ENCODE measurements at places on chromosomes 12 and 14.

GRCh38 chr14:76761960-76762410 lies 717 bp downstream of the VASH1 start:
- no peak for DNase-seq

GRCh38 chr14:57008534-57008933 lies 198.3 kb upstream of the OTX2 start:
- DNase-seq, result no peak

GRCh38 chr12:31440586-31440985 lies 114.6 kb upstream of the SINHCAF start:
- no peak for DNase-seq

DNA sequence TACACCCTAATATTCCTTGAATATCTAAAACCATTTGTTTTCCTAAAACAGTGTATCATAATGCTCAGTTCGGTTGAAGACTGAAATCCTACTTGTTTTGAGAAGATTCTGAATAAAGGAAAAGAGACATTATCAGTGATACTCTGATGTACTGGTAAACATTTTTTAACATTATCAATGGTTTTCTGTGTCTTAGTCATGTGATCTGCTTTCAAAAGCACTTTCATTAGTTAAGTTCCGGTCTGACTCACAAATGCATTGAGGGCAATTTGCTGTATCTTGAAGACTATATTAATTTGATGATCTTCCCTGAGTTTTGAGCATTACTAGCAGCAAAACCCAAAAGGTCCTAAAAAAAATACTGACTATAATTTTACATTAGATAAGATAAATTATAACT lies 145.6 kb downstream of the PRKD1 start:
- no peak for DNase-seq

DNA sequence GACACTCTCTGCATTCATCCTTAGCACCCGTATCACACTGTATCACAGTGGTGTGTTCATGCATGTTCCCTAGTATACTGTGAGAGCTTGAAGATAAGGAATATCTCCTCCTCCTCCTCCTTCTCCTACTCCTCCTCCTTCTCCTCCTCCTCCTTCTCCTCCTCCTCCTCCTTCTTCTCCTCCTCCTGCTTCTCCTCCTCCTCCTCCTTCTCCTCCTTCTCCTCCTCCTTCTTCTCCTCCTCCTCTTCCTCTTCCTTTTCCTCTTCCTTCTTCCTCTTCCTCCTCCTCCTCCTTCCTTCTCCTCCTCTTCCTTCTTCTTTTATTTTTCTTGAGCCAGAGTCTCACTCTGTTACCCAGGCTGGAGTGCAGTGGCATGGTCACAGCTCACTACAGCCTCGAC lies 27.1 kb downstream of the DAO start:
- no peak for DNase-seq

- no peak for DNase-seq
Observed at GRCh38 chr12:132384916-132385774, 55.8 kb upstream of the GALNT9 start.

GRCh38 chr12:98439471-98439951 lies 75.9 kb upstream of the TMPO start:
- no peak for DNase-seq

DNA sequence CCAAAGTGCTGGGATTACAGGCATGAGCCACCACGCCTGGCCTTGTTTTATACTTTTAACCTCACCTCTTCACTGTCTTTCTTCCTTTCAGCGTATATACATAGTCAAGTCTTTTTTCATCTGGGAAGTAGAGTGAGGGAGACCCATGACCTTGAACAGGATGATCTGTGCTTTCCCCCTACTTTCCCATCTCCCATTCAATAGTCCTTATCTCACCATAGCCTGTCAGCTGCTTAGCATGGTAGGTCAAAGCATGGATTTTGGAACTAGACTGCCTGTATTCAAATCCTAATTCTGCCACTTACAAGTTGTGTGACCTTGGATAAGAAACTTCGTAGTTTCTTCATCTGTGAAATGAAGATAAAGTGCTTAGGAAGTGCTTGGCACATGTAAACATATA lies 96.4 kb upstream of the MON2 start:
- DNase-seq, result no peak

DNA sequence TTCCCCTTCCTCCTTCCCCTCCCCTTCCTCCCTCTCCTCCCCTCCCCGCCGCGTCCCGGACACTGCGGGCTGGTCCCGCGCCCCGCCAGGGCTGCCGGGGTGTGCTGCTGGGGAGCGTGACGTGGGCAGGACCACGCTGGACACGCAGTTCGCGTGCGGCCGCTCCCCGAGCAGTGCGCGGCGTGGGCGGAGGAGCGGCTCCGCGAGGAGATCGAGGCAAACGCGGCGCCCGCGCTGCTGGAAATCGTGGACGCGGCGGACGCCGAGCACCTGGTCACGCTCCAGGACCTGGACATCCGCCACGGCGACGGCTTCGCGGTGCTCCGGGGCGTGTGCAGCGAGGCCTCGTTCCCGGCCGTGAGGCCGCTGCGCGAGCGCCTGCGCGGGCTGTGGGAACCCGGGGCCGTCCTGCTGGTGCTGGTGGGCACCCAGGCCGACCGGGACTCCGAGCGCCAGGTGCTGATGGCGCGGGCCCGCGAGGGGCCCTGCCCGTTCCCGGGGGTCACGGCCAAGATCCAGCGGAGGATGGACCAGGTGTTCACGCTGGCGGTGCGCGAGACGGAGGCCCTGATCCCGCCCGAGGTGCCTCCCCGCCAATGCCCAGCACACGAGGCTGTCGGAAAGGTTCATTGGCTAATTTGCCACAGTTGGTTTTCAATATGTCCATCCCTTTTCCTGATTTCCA lies 84.3 kb downstream of the TNFAIP2 start:
- DNase-seq, result no peak

DNA sequence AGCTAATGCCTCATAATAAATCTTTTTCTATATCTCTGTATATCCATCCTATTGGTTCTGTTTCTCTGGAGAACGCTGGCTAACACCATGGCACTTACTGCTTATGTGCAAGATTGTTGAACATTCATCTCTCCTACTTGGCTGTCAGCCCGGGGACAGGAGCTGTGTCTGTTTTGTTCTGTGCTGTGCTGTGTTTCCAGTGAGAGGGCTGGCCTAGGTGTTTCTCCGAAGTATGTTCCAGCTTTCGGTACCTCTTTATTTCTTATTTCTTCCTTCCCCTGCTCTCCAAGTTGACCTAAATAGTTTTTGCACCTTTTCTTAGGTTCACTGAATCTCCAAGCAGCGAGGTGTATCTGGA lies 18.8 kb upstream of the NR4A1 start:
- no peak for DNase-seq

- DNase-seq, result no peak
Observed at GRCh38 chr12:108980831-108981618, 39.8 kb downstream of the SVOP start.

- no peak for DNase-seq
Observed at GRCh38 chr14:66900719-66901118, 288.5 kb upstream of the GARIN2 start.

DNA sequence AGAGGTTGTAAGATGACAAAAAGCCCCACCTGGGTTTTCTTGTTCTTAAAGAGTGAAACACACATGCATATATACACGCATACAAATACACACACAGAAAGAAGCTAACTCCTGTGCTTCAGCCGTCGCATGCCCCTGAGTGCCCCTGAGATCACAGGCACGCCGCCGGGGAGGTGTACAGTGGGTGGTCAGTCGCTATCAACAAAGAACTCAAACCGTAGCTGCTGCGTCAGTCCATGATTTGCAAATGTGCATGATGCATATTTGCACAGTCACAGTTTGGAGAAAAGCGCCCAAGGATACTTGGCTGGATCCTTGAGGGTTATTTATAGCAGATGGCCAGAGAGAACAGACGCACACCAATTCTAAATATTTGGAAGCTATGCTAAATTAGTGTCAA lies 206.9 kb downstream of the TMEM132D start:
- no peak for DNase-seq

GRCh38 chr14:29311983-29312382 lies 545.4 kb downstream of the FOXG1 start:
- no peak for DNase-seq

- no peak for DNase-seq
Observed at GRCh38 chr12:72035625-72036024, 97.0 kb downstream of the TPH2 start.

DNA sequence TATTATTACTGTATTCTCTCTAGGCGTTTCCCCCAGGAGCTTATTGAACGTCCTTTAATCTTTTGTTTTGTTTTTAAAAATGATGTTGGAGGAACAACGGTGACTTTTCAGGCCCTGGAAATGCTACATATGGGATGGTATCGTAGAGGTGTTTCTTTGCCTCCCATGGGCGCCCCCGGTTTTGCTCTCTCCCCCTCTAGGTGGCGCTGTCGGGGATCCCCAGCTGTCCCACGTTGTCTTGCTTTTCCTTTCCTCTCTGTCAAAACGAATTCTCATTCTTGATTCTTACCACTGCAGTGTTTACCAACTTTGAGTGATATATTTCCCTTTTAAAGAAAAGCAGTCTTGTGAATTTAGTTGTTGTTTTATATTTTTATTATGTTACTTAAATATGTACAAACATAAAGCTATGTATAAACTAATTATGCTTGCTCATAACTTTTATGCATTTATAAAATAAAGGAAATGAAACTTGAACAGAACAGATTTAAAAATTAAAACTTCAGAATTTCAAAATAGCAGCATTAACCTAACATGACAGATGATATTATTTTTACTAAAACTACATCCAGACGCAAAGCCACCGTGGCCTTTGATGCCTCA lies 171.9 kb downstream of the RGS6 start:
- no peak for DNase-seq

DNA sequence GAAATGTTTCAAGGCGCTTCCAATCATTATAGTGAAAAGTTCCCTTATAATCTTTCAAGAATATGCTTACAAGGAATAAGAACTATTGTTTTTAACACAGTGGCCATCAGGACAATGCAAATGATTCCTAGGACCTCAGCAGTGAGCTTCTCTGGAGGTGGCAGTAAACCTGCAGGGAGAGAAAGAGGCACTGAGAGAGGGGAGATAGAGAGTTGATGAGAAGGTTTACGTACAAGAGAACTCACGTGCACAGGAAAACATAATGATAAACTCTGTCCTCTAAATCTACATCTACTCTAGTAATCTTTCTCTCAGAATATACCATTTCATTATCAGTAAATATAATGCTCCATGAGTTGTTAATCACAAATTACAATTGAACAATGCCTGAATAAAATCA lies 715 bp downstream of the KLRC4 start:
- no peak for DNase-seq

- DNase-seq, result no peak
Observed at GRCh38 chr12:66164349-66164821, 5.4 kb downstream of the TMBIM4 start.

DNA sequence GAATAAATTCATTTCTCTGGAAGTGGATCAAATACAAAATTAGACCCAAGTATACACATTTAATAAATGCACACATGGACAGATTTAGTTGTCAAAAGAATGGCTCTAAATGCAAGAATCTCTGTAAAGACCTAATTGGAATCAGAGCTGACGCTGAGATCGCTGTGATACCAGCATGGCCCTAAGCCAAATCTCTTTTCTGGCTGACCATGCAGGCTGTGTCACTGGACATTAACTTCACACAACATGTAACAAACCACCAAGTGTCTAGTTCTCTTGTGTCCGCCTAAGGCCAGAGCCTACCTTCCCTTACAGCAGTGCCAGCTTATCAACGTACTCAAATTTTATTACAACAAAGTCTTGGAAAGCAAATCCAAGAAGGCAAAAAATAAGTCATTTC lies 127.5 kb downstream of the MED13L start:
- DNase-seq, result no peak

DNA sequence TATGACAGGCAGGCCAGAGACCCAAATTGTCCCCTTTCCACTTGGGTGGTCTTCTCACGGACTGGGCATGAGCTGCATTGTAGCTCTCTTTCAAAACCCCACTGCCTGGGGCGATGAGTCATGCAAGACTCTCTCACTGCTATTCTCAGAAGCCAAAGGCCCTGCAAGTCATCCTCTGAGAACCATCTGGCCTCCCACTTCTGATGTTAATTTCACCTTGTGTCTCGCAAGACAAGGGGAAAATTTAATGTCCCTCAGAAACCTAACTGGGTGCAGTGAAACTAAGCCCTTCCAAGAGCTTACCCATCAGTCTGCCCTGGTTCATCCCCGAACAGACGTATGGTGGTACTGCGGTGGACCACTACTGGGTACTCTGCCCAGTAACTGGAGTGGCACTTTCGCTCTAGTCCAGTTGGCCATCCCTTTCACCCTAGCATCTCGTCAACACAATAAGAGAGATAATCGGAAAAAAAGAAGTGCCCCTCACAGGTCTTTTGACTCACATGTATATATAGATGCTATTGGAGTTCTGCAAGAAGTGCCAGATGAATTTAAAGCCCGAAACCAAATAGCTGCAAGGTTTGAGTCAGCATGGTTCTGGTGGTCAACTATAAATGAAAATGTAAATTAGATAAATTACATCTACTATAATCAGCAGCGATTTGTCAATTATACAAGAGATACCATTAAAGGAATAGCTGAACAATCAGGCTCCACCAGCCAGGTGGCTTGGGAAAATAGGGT lies 31.3 kb upstream of the LALBA start:
- DNase-seq, result no peak

- no peak for DNase-seq
Observed at GRCh38 chr12:109655578-109655977, 58.0 kb upstream of the FAM222A start.

DNA sequence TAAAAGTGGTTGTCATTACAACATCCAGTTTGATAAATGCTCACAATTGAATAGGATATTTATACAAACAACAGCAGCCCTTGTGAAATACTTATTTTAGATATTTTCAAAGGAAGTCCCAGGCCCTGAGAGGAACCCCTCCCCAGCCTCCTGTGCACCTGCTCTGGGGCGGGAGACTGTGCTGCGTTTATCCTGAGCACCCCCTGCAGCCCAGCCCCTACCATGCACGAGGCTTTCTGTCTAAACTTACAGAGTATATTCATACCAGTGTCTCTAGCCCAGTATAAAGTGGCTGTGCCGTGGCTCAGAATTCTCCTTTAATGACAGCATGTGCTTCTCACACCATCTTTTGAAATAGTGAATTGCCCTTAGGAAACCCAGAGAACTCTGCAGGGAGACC lies 1084.3 kb downstream of the TMEM121 start:
- DNase-seq, result no peak

- DNase-seq, result no peak
Observed at GRCh38 chr12:105765053-105766014, 373.4 kb downstream of the NUAK1 start.

GRCh38 chr12:65925626-65926025 lies 101.3 kb downstream of the HMGA2 start:
- no peak for DNase-seq

- no peak for DNase-seq
Observed at GRCh38 chr12:83074358-83074894, 387.7 kb downstream of the TMTC2 start.

DNA sequence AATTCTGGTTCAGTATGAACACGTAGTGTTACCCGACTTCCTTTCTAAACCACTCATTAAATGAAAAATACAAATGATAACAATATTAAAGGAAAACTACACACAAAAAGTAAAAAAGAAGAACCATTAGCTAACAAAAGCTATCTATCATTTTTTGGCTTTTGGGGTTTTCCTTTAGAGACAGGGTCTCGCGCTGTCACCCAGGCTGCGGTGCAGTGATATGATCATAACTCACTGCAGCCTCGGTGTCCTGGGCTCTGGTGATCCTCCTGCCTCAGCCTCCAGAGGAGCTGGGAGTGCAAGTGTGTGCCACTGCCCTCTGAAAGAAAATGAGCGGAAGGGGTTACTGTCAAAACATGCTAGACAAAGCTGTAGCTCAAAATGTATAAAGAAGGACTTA lies 238.2 kb upstream of the AVPR1A start:
- DNase-seq, result no peak

All from NCI-H1092 (cell line).